ENCODE measurements at places on chromosomes 13 and 19. TPM values are rescaled to one million over a fixed set of nuclear protein-coding genes. Genes with fewer than 3 reads are reported as not detected.

CD70 gene
- 0.52 TPM for total RNA-seq

PBX4 gene
- 3.7 TPM for total RNA-seq

NLRP9 gene
- not detected for total RNA-seq

GRCh38 chr19:2280633-2281264, 1.2 kb downstream of the PEAK3 start:
- DNase-seq, result no peak

Data from esophagus muscularis mucosa (tissue), 4 donors.